ENCODE measurements at places on chromosomes 2 and 18.

GRCh38 chr2:7881063-7881462, 800.8 kb upstream of the ID2 start:
- DNase-seq = no peak

- DNase-seq = no peak
Measured at GRCh38 chr2:54067851-54068375, 47.5 kb upstream of the ACYP2 start.

GRCh38 chr2:76870011-76870410, 652.2 kb downstream of the LRRTM4 start:
- DNase-seq = no peak

DNA sequence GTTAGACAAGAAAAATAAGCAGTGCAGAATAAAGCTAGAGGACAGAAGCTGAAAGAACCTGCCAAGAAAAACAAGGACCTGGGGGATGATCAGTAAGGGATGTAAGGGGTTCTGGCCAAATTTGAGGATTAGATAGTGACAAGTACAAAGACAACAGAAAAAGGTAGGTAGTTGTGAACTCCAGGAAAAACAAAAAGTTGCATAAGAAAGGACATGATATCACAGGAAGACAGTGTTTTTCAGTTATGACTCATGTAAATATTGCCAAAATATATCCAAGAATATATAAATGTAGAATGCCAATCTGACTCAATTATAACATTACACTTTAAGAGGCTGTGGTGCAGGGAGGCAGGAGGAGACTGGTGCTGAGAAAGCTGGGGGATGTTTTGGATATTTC, 209.8 kb upstream of the SH3BP4 start:
- no peak for DNase-seq
